Occipital lobe (tissue), 3 donors: ENCODE measurements at places on chromosomes 1 and 21.
A peak's percentile ranks its signal among the peaks of the same experiment; 100 is the strongest.

DNA sequence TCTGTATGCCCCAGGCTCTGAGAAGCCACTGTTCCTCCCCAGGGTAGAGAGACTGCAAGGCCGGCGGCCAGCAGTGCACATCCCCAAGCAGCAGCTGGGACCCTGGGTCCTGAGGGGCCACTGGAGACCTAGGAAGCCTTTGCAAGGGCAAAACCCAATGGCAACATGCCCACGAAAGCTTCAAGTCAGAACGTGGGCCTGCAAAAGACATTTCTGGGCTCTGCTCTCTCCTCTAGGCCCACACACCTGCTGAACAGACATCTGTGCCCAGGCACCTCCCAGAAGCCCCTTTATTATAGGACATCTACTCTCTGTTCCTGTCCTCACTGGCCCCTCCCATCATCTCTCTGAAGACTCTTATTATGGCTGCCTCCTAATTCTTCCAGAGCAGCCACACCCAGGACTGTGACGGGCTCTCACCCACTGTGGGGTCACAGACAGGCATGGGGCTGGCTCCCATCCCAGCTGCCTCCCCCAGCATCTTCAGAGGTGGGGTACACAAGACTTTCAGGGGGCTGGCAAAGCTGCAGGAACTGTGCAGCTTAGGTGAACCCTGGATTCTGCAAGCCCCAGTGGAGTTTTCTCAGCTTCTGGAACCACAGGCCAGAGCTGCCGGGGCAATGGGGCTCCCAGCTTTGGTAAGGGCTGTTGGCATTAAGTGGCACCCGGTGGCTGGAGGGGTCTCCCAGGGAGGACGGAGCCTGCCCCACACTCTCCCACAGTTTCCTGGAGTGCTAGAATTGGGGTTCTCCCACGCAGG, 12.6 kb downstream of the TRIM11 start:
- DNase-seq, result no peak

GRCh38 chr21:21188513-21189195, 190.4 kb downstream of the NCAM2 start:
- DNase-seq, result no peak

DNA sequence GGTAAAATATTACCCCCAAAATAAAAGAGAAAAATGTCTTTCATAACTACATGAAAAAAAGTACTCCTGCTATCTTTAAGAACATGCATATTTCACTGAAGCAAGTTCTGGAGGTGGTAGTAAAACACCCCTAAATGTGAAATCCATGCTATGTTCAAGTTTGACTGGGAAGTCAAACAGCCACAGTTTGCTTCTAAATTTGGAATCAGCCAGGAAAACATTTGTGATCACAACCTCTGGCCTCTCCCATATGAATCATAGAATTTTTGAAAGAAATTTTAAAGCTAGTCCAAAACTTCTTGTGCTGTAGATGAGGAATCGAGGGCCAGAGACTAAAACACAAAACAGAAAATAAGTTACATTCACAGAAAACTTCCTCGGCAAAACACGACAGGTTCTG, 6.6 kb downstream of the SORT1 start:
- DNase-seq, result no peak

- DNase-seq, result no peak
Measured at GRCh38 chr1:5861871-5862825, 130.1 kb downstream of the NPHP4 start.

GRCh38 chr1:223363057-223363855, 720 bp downstream of the SUSD4 start:
- no peak for DNase-seq

DNA sequence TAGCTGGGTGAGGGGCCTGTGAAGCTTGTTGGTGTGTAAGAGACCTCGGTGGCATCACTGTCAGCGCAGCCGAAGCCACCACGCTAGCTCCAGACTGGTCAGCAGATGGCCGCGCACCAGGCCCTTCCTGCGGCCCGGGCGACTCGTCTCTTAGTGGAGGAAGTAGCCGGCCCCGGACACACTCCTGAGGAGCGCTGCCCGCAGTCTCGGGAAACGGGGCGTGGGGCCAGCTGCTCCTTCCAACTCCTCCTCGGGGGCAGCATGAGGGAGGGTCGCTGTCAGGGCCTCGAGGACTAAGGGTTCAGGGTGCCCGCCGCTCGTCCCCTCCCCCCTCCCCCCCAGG, 20.4 kb downstream of the H3-3A start:
- DNase-seq, result peak; percentile 40

GRCh38 chr1:185567440-185567839, 166.8 kb upstream of the HMCN1 start:
- DNase-seq, result no peak

- no peak for DNase-seq
Measured at GRCh38 chr1:203354246-203354645, 3.3 kb upstream of the FMOD start.

- no peak for DNase-seq
Measured at GRCh38 chr1:90989990-90990389, 31.8 kb downstream of the ZNF644 start.
